Stimulated activated CD4-positive, alpha-beta T cell treated with anti-CD3 and anti-CD28 coated beads, Interleukin-15, amount 100 ng/mL, for 48 hours (primary cell): ENCODE measurements at places on chromosomes 2 and 18.

- DNase-seq = no peak
Measured at GRCh38 chr2:58594175-58594574, 353.1 kb upstream of the FANCL start.

- DNase-seq = no peak
Measured at GRCh38 chr2:96913398-96914202, 43.7 kb upstream of the SEMA4C start.

DNA sequence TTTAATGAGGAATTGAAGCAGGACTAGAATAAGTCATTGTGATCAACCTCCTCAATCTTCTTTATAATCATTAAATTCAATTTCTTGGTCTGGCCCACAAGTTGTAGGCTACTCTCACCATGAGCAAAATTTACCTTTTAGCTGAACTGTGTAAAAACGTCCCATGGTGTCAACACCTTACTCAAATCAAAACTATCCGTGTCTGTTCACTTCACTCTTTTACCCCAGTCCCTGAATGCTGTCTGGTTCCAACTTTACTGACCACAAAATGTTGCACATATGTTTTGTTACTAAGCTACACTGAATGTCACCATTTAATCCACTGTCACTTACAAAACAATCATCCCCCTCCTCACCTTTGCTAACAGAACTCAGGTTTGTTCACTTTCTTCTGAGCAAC is 951.6 kb upstream of the SLC39A10 start:
- DNase-seq = no peak

DNA sequence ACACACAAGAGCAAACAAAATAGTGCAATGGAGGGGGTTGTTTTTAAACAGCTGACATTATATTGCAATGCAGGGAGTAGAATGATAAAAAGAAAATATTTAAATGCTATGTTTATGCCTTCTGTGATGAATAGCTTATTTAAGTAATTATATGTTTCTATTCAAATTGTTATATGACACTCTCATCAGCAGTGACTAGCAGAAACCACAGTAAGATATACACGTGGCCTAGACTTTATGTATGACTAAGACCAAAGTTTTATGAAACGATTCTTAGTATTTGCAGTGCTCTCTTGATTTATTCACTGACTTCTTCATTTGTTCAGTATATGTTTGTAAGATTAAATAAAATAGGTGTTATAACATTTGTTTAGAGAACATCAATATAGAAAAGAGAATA is 26.1 kb upstream of the C1D start:
- DNase-seq = no peak

- no peak for DNase-seq
Measured at GRCh38 chr18:5842653-5843052, 52.7 kb downstream of the TMEM200C start.

GRCh38 chr2:5070257-5070656 is 621.9 kb upstream of the SOX11 start:
- no peak for DNase-seq

GRCh38 chr2:191687867-191688266 is 9.9 kb downstream of the NABP1 start:
- DNase-seq = no peak

- no peak for DNase-seq
Measured at GRCh38 chr2:26628561-26629345, 12.4 kb downstream of the CIB4 start.

DNA sequence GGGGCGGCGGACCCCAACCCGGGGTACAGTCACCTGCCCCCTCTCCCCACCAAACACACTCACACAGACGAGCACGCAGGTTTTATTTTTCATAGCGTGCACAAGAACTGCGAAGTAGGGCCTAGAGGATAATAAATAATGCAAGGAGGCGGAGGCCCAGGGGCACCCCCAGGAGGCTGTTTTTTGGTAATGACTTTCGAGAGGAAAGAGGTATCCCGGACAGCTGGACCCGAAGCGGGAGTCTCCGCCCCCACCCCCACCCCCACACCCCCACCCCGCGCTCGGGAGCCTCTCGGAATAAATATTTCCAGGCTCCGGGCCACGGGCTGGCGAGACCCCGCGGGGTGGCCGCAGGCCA is 3.4 kb downstream of the CYP26B1 start:
- no peak for DNase-seq

DNA sequence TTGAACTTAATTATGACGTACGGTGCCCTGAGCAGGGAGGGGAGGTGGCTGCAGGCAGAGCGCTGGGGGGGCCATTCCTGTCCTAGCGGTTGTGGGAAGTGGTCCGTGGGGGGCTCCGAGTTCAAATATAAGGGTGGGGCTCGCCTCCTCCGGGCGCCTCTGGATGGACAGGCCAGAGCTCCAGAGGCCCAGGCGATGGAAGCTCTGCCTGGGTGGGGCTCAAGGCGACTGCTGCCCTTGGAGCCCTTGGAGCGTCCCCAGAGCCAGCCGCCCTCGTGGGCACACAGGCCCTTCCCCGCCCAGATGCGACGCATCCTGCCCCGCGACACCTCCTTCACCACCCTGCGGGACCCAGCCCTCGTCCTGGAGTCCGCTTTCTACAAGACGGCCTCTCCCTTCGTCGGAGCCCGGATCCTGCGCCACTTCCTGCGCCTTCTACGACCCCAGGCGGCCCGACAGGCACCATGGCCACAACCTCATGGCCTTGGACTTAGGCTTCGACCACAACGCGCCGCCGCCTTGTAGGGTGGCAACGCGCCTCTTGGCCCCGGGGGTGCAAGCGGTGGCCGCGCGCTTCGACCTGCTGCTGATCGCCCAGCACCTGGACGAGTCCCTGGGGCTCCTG is 10.5 kb downstream of the AQP12B start:
- DNase-seq = no peak

DNA sequence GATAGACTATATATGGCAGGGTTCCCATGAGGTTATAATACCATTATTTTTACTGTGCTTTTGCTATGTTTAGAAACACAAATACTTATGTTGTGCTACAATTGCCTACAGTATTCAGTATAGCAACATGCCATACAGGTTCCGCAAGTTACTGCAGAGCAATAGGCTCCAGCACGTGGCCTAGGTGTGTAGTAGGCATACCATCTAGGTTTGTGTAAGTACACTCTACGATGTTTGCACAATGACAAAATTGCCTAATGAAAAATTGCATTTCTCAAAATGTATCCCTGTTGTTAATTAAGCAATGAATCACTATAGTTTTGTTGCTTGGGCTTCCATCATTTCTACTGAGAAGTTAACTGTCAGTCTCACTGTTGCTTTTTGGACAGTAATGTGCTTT is 9.8 kb downstream of the CD302 start:
- no peak for DNase-seq

DNA sequence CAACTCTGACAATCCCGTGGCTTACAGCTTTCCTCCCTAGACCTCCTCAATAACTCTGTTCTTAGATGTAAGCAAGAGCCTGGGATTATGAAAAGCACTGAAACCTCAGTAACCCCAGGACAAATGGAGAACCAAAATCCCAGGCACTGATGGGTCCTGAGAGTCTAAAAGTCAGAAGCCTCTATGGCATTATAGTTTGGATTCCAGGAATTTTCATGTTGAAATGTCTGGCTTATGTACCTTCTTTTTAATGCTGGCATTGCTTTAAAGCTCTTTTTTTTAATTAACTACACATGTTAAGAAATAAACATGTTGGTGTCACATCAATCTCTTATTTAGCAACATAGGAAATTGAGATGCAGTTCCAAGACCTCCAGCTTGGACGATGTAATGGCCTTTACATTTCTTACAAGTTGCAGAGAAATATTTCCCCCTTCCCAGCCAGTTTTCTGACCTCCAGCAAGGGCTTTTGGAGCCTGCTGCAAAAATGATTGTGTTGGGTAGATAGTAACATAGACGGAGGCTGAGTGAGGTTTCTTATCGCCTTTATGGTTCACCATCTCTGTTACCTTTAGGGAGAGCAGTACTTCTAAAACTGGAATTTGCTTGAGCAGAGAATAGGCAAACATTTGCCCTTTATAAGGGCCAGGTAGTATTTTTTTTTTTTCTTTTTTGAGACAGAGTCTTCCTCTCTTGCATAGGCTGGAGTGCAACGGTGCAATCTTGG is 84.8 kb upstream of the RASGRP3 start:
- no peak for DNase-seq

DNA sequence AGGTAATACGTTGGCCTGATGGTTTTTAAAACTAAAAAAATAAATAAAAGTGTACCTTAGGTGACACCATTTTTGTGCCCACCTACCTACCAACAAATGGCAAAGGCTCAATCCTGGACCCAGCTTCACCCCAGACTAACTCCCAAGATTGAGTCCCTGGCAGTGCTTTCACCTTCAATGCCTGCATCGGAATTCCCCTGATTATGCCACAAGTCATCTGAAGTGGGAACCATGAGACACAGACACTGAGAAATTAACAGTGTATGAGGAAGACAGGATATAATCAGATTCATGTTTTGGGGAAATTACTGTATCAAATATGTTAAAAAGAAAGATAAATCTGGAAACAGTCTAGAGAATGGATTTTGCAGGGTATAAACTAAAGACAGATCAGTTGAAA is 41.6 kb downstream of the ZBTB14 start:
- no peak for DNase-seq

DNA sequence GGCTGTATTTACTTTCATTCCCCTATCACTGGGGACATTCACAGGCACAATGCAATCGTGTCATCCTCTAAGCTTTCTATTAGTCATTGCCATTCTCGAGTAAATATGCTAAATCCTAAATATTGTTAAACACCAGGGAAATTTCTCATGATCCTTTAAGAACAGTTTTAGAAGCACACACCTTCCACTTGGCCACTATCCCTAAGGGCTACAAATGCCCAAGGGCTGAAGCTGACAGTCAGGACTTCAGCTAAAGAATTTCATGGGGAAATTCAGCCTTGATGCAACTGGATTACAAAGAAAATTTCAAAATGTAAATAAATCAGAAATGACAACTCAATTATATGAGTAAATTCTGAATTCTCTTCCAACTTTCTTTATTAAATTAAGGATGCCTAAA is 163.1 kb upstream of the PID1 start:
- no peak for DNase-seq

- no peak for DNase-seq
Measured at GRCh38 chr2:217220228-217221013, 360.6 kb upstream of the TNP1 start.

DNA sequence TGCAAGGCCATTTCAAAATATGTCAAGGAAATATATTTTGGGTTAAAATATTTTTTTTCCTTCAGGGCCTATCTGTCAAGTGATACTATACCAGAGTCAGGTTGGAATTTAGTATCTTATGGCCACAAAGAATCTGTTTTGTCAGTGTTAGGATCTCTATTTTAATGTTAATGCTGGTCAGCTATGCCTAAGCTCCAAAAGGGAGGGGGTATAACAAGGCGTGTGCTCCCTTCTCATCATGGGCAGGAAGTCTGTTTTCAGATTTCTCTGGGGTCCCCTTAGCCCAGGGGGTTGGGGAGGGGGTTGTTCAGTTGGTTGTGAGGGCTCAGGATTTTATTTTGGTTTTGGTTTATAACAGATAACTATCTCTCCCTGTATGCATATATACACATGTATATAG is 126.4 kb downstream of the TMEM163 start:
- DNase-seq = no peak

GRCh38 chr2:62338111-62338510 is 142.2 kb downstream of the B3GNT2 start:
- DNase-seq = no peak

- no peak for DNase-seq
Measured at GRCh38 chr2:174697255-174697654, 67.0 kb downstream of the CHRNA1 start.

- no peak for DNase-seq
Measured at GRCh38 chr2:80302314-80303005, 2.1 kb downstream of the LRRTM1 start.

GRCh38 chr2:135647836-135648579 is 93.6 kb upstream of the UBXN4 start:
- no peak for DNase-seq

DNA sequence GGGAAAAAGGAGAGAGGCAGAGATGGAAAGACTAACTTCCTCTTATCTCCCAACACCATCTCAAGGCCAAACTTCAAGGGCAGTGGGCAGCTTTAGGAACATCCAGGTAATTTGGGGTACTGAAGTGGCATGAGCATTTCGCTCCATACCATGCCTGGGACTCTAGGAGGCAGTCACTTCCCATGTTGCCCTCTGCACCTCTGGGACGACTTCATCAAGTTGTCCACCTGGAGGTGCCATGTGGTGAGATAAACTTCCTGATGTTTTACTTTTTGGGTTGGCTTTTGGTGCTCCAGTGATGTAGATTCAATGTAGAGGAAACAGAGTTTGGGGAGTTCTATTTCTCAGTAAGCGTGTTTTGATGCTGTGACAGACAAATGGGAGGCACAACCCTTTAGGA is 56.3 kb upstream of the UPP2 start:
- DNase-seq = no peak

DNA sequence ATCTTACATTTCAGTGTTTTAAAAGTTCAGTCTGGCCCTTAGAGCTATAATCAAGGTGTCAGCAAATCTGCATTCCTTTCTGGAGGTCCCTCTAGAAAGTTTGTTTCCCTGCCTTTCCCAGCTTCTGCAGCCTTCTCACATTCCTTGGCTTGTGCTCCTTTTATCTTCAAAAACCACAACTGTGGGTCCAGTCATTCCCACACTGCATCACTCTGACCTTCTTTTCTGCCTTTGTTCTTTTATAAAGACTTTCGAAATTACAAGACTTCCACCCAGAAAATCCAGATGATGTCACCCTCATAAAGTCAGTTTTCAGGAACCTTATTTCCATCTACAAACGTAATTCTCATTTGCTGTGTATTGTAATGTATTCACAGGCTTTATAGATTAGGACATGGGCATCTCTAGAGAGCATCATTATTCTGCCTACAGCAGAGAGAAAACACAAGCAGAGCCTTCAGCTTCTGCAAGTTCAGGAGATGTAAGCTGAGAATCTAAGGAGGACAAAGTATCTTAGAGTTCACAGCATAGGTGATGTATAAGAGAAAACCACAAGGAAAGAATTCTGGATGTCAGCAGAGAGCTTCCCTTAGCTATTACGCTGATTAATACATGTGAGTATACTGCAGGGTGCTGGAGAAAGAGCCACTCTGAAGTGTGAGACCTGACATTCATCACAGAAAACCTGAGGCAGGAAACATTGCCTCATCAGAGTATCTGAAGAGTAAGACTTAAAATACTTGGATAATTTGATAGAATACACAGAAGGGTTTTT is 1100.2 kb downstream of the CBLN2 start:
- no peak for DNase-seq

- no peak for DNase-seq
Measured at GRCh38 chr2:54767921-54768320, 44.5 kb downstream of the EML6 start.

DNA sequence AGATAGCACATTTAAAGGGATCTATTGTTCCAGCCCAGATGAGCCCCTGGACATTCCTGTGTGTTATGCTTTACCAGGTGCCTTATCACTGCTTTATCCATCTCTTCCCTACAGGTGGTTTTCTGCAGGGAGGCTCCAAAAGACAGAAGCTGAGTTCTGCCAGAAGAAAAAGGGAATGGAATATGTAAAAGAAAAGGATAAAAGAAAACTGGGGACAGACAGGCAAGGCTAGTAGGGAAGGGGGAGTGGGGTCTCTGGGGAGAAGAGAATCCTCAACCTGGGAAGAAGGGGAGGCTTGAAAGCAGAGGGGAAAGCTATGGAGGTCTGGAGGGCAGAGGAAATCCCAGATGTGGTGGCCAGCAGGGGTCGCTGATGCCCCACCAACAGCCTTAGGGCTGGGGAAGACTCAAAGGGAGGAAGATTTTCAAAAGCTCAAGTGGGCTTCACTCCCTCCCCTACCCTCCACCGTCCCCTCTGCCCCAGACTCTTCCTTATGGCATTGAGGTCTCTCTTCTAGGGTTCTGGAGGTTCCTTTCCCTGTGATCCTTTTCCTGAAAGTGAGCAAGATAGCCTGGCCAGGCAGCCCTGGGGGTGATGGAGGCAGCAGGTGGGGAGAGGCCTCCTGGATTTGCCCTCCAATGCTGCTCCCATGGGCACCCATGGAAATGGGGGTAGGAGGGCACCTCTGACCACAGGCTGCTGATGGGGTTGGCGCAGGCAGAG is 178.1 kb upstream of the PKDCC start:
- DNase-seq = peak; percentile 65
